Fibroblast of skin of abdomen (primary cell): ENCODE measurements at places on chromosomes 1 and 21.
A peak's percentile ranks its signal among the peaks of the same experiment; 100 is the strongest.

DNA sequence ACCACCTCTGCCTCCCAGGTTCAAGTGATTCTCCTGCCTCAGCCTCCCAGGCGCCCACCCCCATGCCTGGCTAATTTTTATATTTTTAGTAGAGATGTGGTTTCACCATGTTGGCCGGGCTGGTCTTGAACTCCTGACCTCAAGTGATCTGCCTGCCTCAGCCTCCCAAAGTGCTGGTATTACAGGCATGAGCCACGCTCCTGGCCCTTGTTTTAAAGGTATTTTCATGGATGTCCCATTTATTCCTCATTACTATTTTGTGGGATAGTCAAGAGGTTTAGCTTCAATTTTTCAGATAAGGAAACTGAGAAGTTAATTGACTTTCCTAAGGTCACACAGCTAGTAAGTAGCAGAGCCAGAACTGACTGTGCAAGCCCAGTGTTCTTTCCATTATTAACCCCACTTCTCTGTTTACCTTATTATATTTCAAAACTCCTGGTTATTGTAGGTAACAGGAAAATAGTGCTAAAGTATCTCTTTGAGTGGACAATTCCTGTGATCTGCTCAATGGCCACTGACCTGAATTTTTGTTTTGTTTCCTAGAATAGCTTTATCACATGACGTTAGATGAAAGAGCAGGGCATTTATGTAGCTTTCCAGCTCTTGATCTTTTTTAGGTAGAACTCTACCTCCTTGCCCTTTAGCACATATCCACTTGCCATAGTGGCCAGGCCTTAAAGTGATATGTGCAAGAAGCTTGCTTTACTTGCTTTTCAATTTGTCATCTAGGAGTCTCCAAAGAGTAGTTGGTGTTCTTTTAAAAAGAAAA, 13.6 kb downstream of the ZYG11B start:
- DNase-seq, result no peak

- DNase-seq, result peak; percentile 73
Observed at GRCh38 chr1:112618721-112619517, at the start of gene ST7L. TSS of gene ST7L (minus strand) at chr1:112619141. CDS start at chr1:112619113, 28 bp downstream.

DNA sequence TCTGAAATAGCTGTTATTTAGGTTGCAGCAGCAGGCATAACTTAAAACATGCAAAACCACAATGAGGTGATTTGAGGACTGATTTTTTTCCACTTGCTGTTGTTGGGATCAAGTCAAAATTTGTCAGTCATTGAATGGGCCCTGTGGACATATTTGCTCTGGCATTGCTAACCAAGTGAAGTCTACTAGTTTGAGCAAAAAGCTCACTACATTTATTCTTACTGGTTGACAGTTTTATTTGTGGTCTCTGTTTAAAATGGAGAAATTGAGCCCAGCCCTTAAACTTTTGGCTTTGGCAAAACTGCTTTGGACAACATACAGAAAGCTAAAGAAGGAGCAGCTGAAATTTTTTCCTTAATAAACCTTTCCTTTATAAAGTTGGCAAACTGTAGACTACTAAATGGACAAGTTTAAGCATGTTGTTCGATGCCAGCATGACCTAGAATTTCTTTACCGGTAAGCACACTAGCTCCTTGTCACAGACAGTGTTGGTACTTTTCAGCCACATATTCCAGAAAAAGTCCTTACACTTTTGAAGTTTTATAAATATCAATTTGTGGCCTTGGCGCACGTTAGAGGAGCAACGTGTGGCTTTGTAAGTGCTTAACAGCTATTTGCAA, 234.6 kb downstream of the USP25 start:
- DNase-seq, result peak; percentile 35

- DNase-seq, result no peak
Observed at GRCh38 chr1:167219194-167219593, 1.5 kb upstream of the POU2F1 start.

DNA sequence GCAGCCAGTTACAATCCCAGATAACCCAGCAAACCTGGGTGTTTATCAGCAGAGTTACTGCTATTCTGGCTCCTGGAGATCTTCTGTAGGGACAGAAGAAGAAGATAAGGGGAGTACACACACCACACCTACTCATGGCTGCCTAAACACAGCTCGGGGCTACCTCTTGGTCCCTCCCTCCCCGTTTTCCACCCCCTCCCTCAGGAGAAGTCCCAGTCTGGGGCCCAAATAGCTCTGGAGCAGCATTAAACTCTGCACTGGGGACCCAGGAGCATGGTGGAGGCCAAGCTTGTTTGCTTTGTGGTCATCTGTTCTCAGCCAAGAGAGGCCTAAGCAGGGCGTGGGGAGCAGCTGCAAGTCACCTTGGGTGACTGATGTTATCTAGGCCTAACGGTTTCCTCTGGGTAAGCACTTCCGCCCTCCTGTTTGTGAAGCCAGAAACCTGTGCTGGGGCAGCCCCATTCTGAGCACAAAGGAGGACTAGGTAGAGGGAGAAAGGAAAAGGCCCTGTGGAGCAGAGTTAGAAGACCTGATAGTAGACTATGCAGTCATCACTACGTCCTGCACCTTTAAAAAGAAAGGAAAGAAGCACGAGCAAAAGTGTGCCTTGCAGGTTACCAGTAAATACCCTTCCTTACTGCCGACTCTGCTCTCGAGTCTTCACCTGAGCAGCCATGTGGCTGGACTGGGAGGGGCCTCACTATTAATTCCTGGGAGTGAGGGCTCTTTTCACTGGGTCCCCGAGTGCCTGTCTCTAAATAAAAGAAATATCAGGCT, 2.0 kb upstream of the RCSD1 start:
- no peak for DNase-seq

DNA sequence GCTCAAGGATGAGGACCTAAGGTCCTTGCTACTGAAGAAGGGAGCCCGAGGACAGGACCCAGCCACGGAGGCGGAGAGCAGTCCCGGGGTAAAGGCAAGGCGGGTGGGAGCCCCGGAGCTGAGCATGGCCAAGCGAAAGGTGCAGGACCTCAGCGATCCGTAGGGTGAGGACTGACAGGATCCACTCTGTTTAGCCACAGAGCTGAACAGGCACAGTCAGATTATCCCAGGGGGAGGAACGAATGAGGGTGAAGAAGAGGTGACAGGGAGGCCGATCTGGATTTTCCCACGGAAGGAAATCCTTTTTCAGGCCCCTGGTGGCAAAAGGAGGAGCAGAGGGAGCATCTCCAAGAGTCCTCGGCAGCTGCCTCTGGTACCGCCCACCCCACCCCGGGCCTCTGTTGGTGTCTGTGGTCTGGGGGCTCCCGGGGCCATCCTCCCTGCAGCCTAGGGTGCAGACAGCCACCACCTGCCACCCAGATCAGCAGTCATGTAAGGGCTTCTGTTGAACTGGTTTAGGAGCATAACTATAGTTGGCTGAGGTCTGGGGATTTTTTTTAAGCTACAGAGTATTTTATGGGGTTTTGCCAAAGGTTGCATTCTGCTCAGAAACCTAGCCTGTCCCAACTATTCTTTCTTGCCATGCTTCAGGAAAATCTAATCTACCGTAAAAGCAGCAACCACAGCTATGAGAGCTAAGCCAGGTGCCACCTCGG, 32.3 kb upstream of the LBR start:
- DNase-seq, result no peak

GRCh38 chr1:215583185-215583749, 16.2 kb downstream of the KCTD3 start:
- DNase-seq, result no peak

GRCh38 chr1:212819726-212820125, 27.7 kb downstream of the SPATA45 start:
- DNase-seq, result no peak

GRCh38 chr1:12468323-12468722, 149.7 kb downstream of the DHRS3 start:
- no peak for DNase-seq

GRCh38 chr21:15976807-15977206, 247.0 kb downstream of the USP25 start:
- no peak for DNase-seq

GRCh38 chr1:41977326-41977725, 58.6 kb upstream of the HIVEP3 start:
- no peak for DNase-seq

DNA sequence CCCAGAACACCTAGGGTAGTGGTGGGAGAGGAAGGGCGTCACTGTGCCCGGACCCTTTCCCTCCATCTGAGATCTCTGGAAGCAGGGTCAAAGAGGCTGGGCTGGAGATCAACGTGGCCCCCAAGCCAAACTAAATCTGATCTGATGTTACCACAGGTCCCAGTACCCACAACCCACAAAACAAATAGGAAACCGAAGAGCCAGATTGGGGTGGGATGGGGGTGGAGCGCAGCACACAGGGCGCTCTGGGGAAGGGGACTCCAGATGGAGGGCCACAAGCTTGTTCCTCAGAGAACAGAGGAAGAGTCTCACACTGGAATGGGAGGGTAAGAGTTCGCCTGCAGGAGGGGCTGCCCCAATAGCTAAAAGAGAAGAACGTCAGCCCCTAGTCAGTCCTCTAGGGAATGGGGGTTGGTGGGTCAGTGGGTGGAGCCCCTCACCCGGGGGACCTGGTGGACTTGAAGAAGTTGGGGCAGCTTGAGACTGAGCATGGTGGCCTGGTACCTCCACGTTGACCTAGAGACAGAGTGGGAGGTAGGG, 1.5 kb downstream of the PAQR6 start:
- no peak for DNase-seq

- peak; percentile 13 for DNase-seq
Observed at GRCh38 chr1:101567582-101568189, 330.9 kb downstream of the S1PR1 start.

GRCh38 chr1:205447457-205448341, 8.1 kb downstream of the BLACAT1 start:
- no peak for DNase-seq

DNA sequence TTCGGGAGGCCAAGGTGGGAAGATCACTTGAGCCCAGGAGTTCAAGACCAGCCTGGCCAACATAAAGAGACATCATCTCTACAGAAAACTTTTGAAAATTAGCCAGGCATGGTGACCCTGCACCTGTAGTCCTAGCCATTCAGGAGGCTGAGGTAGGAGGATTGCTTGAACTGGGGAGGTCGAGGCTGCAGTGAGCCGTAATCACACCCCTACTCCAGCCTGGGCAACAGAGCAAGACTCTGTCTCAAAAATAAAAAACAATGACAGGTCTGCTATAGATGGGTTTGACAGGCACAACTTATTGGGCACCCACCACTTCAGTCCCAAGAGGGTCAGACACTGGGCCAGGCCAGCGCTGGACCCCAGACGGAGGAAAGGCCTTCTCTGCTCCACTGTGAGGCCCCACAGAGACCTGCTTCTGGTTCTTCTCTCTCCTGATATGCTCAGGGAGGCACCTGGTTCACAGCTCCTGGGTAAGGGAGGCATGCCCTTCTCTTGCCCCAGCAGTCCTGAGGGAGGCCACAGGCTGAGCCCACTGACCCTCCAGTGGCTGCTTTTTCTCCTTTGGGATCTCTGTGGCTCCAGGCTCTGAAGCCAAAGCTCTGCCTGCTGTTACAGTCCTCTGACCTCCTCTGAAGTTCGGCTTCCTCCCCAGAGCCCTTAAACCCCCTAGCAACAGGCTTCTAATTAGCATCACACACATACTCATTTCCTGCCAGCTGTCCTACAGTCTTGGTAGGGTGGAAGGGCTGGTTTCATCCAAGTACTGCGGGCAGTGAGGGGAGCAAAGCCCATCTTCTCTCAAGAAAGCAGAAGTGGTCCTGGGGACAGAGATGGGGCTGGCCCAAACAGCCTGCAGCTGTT, 14.4 kb downstream of the S100A16 start:
- DNase-seq, result peak; percentile 75

GRCh38 chr1:213194383-213194782, 143.3 kb downstream of the RPS6KC1 start:
- DNase-seq, result no peak

GRCh38 chr1:89800718-89801117, 20.1 kb upstream of the LRRC8D start:
- DNase-seq, result no peak

DNA sequence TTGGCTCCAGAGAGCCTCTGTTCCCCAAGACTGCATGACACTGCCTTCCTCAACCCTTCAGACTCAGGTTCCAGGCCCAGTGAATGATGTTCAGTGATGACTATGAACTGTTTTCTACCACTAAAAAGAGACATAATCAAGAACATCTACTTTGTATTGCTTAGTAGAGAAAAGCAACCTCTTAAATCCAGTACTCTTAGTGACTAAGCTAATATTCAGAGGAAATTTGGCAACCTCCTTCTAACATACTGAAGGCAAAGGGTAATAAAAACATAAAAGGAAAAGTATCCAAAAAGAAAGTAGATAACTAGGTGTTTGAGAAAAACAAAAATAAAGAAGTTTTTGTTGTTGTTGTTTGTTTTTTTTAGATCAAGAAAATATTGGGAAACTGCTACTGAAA, 153.3 kb upstream of the RUNX1 start:
- no peak for DNase-seq

DNA sequence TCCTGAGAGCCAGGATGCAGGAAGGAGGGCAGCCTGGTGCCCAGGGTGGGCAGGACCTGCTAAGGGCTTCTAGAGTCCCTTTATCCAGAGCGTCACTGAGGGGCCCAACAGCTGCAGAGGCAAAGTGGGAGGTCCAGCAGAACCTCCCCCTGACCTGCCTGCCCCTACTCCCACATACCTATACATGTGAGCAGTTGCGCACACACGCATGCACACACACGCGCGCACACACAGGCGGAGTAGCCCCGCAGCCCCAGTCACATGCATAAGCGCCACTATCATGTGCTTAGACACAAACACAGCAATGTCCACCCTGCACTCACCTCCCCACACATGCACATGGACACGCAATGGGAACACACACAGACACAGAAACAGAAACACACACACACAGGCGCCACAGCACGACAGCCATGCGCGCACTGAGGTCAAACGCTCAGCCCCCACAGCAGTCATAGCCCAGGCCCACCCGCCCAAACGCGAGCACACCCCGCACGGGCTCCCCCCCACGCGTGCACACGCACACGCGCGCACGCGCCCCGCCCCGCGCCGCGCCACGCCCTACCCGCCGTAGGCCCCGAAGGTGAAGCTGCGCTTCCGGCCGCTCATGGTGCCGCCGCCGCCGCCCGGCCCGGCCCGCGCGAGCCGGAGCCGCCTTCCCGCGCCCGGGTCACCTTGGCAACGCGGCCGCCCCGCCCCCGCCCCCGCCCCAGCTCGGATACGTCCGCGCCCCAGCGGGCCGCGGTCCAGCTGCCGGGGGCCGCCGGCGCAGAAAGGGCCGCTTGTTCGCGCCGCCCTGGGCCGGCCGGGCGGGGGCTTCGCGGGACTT, 17.7 kb downstream of the RAP1GAP start:
- DNase-seq, result no peak

- DNase-seq, result no peak
Observed at GRCh38 chr1:19815801-19816736, 986 bp upstream of the RNF186 start.

- peak; percentile 66 for DNase-seq
Observed at GRCh38 chr1:234755449-234755863, 145.5 kb upstream of the IRF2BP2 start.

GRCh38 chr1:111983500-111983899, 6.0 kb downstream of the KCND3 start:
- DNase-seq, result no peak

- DNase-seq, result peak; percentile 72
Observed at GRCh38 chr1:64228167-64228957, 24.9 kb downstream of the UBE2U start.

- DNase-seq, result no peak
Observed at GRCh38 chr1:232893481-232894313, 56.7 kb upstream of the NTPCR start.
